Activated T-cell treated with anti-CD3 and anti-CD28 coated beads, Interleukin-2, amount 50 U/mL, for 24 hours (primary cell): ENCODE measurements at places on chromosomes 7 and 10.

GRCh38 chr10:52194191-52194590 lies 119.9 kb upstream of the DKK1 start:
- H3K4me1 ChIP-seq: no peaks in the 10 kb centered on the region
- no peak overlapping the region for H3K4me3 ChIP-seq
- no peak overlapping the region for H3K27ac ChIP-seq

DNA sequence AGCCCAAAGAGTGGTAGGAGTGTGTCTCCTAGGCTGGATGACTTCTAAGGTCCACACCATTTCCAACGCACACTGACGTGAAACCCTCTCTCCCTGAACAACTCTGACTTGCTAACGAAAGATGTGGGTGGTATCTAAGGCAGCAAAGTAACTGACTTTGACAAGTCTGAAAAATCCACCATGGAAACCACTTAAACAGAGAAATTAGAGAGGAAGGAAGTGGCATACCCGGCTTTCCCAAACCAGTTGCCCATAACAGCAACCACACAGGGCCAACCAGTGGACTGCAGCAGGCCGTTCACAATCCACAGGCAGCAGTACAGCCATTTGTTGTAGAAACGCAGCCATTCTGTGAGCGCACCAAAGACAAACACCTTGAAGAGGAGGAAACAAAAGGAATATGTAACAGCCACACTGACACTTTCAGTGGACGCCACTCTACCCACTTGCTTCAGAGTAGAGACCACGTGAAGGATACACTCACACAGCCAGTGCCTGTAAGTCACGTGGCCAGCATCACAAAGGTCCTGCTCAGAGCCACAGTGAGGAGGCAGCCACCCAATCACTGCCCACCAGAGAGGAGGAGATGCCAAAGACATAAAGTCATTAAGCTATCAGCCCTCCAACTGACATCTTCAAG lies 39.8 kb downstream of the SLC37A3 start:
- H3K27ac ChIP-seq: peak overlapping the region; percentile 93
- peaks cover 73% of the 10 kb centered on the region for H3K36me3 ChIP-seq
- no peaks in the 10 kb centered on the region for H3K27me3 ChIP-seq
- H3K4me3 ChIP-seq: peak overlapping the region; percentile 61

DNA sequence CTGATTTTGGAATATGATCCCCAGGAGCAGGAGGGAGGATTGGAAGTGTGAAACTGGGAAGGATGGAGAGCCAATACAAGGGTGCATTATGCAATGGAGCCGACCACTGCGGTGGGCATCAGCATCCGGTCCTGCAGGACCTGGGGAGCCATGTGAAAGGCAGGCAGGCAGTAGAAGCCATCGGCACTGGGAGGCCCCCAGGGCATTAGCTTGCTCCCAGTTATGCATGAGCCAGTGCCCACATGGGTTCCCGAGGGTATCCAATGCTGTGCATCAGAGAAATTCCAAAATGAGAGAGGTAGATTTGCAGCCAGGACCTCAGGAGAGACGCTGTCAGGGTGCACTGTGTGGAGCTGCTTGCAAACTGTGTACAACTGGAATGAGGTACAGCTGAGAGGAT lies 8.7 kb upstream of the KCP start:
- no peak overlapping the region for H3K27ac ChIP-seq
- no peak for DNase-seq
- peaks cover 4% of the 10 kb centered on the region for H3K4me1 ChIP-seq
- H3K4me3 ChIP-seq: no peak overlapping the region
- no peaks in the 10 kb centered on the region for H3K36me3 ChIP-seq
- peaks cover 38% of the 10 kb centered on the region for H3K27me3 ChIP-seq

GRCh38 chr7:148723846-148724245 lies 25.1 kb downstream of the CUL1 start:
- no peak overlapping the region for H3K4me3 ChIP-seq
- no peaks in the 10 kb centered on the region for H3K27me3 ChIP-seq
- H3K4me1 ChIP-seq: peaks cover 88% of the 10 kb centered on the region

DNA sequence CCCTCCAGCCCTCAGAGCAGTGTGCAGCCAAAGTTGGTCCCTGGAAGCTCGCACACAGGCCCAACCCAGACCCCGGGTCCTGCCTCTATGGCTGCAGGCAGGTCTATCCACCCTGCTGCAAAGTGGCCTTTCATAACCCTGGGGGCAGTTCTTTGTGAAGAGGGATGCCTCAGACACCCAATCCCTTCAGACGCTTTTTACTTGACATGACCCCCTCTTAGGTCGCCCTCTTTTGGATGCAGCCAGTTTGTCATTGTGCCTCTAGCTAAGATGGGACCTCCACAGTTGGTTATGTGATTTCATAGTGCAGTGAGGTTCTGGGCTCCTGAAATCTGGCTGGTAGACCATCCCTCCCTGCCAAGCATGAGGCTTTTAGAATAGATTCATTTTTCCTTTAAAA lies 27.3 kb downstream of the SMKR1 start:
- H3K27ac ChIP-seq: no peak overlapping the region
- no peaks in the 10 kb centered on the region for H3K36me3 ChIP-seq
- H3K4me3 ChIP-seq: no peak overlapping the region
- peaks cover 13% of the 10 kb centered on the region for H3K27me3 ChIP-seq
- no peak for DNase-seq

DNA sequence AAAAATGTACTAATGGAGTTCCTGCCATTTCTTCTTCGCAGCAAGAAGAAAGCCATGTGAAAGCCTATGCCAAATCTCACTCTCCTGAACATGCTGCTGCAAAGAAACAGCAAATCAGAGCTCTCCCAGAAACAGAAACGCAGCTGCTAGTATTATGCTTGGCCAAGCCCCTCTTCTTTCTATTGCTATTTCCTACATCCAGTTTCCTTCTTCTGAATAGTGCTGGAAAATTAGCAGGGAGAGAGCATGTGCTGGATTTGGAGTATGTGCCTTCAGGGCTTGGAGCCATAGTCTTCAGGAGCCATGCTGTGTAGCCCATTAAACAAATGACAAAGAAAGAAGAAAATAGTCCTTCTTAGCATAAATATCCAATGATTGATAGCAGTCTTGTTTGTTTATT lies 852.0 kb upstream of the PHF14 start:
- DNase-seq: no peak
- H3K27me3 ChIP-seq: no peaks in the 10 kb centered on the region
- H3K27ac ChIP-seq: no peak overlapping the region

DNA sequence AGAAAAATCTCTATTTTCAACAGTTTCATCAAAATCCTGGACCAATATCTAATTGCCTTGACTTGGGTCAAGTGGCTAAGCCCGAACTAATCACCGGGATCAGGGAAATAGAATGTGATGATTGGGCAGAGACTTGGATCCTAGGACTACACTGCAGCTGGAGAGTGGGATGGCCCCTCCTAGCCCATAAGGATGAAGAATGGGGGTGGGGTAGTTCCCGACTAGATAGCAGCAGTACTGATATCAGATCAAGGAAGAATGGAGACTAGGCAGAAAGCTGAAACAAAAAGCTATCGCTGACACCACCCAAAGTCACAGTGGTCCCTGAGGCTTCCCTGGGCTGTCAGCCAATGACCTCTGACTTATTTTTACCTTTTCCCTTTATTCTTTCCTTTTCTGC lies 160.4 kb upstream of the PHYHIPL start:
- H3K4me1 ChIP-seq: no peaks in the 10 kb centered on the region
- H3K27me3 ChIP-seq: no peaks in the 10 kb centered on the region
- DNase-seq: no peak
- H3K4me3 ChIP-seq: no peak overlapping the region
- H3K36me3 ChIP-seq: no peaks in the 10 kb centered on the region
- H3K27ac ChIP-seq: no peak overlapping the region
